ENCODE measurements at places on chromosomes 1 and 21. TPM values are rescaled to one million over a fixed set of nuclear protein-coding genes. Genes with fewer than 3 reads are reported as not detected.

DNA sequence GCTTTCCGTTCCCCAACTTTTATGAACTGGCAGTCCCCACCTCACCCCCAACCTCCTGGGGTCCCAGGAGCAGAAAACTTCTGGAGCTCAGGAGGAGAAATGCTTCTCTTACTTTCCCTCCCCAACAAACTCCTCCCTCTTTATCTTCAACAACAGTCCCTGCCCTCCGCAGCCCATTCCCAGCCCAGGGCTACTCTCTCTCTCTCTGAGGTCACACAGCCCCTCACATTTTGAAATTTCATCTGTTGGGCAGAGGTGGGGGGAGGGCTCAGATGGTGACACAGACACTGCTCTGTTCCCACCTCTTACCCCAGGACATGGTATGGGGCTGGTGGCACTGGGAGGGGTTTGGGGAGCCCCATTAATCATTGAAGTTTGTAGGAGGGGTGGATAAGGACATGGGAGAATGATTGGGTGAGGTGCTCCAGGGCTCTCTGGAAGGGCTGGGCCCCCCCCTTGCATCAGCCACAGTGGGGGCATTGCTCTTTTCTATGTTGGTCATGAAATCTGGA, 6.0 kb downstream of the PIK3CD start:
- DNase-seq = peak; percentile 73

DNA sequence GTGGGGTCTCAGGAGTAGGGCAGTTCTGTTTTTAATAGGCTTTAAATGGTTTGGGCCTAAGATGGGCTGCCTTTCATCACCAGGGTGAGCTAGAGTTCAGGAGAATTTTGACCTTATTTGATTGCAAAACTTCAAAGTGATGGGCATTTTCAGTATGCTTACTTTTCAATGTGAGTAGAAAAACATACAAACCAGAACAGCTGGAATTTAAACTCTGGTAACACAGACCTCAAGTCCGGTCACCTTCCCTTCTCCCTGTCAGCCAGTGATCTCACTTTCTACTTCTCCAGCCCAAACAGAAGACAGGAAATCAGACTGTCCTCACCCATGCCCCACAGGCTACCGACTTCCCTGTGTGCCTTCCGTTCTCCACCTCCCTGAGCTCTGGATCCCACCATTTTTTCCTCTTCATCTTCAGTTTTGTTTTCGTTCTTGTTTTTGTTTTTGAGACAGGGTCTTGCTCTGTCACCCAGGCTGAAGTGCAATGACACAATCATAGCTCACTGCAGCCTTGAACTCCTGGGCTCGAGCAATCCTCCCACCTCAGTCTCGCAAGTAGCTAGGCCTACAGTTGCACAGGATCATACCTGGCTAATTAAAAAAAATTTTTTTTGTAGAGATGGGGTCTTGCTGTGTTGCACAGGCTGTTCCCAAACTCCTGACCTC, 374.0 kb downstream of the CAMTA1 start:
- DNase-seq = no peak

DNA sequence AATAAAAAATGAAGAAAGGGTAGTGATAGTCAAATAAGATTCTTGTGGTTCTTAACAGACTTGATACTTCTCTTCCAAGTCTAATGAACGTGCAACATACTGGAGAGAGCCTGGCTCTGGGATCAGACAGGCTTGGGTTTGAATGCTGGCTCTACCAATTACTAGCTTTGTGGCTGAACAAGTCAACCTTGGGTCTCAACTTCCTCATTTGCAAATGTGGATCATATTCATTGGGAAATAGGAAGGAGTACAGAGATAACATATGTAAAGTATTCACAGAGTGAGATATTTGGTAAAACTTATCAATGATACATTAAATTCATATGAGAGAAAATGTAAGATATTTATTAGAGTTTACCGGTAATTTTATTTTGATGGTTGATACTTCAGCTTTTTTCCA, 2.0 kb downstream of the EDEM3 start:
- DNase-seq = no peak

DNA sequence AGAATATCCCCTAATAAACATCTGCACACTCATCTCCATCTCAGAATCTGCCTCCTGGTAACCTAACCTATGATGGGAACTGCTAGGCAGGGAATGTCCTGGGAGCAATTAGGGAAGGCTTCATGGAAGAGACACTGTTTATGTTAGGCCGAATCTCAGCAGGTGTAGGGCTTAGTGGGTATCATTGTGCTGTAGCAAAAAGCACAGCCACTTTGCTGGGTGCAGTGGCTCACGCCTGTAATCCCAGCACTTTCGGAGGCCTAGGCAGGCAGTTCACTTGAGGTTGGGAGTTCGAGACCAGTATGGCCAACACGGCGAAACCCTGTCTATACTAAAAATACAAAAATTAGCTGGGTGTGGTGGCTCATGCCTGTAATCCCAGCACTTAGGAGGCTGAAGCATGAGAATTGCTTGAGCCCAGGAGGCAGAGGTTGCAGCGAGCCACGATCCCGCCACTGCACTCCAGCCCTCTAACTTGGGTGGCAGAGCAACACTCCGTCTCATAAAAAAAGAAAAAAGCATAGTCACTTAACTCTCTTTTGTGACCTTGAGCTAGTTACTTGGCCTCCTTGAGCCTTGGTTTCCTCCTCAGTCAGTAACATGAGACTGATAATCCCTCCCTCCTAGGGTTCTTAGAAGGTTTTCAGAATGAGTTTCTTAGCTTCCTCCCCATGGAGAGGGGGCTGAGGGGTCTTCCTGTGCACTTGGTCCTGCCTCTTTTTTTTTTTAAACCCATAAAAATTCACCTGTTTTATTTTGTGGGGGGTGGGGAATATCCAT, 3.5 kb downstream of the RAB42 start:
- no peak for DNase-seq

DNA sequence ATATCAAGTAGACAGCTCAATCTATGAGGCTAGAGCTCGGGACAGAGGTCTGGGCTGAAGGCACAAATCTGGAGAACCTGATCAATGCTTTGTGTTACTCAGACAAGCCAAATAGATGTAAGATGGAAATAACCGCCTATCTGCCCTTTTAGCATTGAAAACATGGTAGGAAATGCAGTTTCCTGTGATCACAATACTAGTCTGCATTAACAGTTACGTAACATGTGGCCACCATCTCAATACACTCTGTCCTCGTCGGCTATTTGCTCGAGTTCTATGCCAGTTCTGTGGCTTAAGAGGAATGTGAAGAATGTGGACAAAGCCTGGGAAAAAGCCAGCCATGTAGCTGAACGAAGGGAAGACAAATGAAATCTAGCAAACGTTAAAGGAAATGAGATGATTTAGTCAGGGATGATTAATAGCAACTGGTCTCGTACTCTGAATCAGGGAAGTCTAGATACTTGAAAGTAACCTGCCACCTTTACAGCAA, 73.3 kb downstream of the HSF2BP start:
- DNase-seq = no peak

GRCh38 chr1:191695865-191696264, 462.4 kb upstream of the RGS18 start:
- DNase-seq = no peak

DNA sequence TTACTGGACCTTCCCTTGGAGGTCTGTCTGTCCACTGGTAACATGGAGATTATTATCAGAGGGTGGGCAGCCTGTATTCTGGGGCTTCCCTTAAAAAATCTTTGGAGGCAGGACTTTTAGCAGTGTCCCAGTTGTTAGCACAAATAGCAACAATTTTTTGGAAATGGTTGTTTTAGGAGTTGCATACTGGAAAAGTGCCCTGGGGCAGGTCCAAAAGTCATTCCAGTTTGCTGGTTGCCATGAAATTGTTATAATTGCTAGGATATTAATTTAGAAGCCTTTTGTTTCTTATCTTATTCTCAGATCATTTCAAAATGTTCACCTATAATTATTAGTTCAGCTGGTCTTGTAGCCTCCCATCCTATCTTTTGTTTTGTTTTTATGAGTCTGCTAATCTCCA, 71.0 kb downstream of the PTGS2 start:
- no peak for DNase-seq

DNA sequence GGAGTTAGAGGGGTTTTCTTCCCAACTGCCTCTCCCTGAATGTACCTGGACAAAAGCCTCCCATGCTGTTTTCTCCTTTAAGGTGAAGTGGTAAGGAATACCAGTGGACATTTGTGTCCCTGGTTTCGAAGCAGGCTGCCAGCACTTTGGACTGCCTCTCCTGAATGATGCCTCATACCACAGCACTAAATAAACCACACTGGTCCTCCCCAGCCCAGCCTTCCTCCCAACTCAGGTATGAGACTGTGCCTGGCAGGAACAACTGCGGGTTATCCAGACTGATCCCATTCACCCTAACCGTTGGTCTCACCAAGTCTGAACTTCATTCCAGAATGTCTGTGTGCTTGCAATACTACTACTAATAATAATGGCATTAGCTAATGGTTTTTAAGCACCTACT, 9.3 kb downstream of the COQ8A start:
- DNase-seq = no peak

GRCh38 chr1:37670133-37670532, 22.2 kb upstream of the CDCA8 start:
- no peak for DNase-seq

- DNase-seq = no peak
These were observed 87.7 kb downstream of the SNX7 start for GRCh38 chr1:98749152-98749756.

- no peak for DNase-seq
These were observed 445.5 kb downstream of the PTPRC start for GRCh38 chr1:199084293-199084692.

Gene CFAP298
- 39.5 TPM for total RNA-seq

Gene KRTAP21-2
- total RNA-seq = not detected

Gene HOOK1
- 13.3 TPM for total RNA-seq

Gene AKT3
- 31.7 TPM for total RNA-seq

Gene LAMC1
- total RNA-seq = 0.22 TPM

All from activated CD8-positive, alpha-beta T cell treated with anti-CD3 and anti-CD28 coated beads for 36 hours (primary cell).